ENCODE measurements at places on chromosomes 1 and 21.

DNA sequence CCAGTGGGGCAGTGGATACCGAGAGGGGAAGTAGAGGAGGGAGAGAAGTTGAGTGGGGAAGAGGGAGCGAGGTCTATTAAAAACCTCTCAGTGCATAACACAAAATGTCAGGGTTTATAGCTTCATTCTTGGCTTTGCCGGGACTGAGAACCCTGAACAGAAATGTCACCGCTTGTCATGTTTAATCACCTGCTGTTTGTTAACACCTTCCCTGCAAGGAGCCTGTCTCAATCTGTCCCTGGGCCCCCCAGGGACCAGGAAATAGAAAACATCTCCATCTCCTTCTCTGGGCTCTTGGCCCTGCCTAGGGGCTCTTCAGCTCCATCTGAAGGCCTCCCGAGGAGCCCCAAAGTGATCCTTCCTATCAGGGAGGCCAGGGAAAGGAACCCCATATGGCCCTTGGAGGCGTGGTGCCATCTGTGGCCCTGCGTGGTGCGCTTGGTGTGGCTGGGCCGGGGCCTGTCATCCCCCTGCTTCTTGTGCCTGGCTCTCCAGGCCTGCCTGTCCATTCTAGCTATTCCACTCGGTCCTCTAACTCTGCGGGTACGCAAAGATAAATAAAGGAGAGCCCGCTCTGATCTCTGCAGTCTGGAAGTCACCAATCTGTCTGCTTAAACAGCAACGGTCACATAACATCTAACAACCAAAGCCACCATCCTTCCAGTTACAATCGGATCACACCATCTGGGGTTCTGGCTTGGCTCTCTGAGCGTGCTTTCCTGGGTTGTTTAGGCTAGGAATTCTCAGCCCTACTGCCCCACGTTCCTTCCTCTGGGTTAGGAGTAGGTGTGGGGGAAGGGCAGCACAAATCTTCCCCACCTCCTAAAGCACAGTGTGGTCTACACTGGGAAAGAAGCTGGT lies 113.8 kb downstream of the CASZ1 start:
- no peak for DNase-seq

DNA sequence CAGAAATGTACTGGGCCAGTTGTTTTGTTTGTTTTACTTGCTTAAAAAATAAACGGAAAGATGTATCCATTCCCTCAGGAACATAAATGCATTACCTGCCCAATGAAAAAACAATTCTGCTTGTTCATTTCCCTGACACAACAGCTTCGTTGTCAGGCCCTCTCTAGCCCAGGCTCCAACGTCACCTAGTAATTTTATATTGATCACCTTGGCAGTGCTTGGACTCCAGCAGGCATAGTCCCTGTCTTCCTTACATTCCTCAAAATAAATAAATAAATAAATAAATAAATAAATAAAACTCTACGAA lies 1.2 kb downstream of the CEP170 start:
- DNase-seq, result no peak

- no peak for DNase-seq
These were observed 9.3 kb downstream of the SSU72 start for GRCh38 chr1:1565340-1565739.

DNA sequence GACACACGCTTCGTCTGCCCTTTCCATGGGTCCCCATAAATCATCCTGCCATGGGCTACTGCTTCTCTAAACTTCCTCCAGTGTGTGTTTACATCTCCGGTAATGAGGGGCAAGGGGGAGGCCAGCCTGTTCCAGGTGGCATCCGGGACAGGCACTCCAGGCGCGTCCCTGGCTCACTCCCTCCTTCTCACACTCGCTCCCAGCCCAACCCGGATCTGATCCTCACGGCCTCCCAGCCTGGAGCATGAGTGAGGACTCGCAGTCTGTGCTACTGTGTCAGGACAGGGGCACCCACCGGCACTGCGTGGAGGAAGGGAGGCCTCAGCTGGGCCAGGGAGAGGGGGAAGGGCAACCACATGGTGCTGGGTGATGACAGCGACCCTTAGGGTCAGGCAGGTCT lies 225.4 kb downstream of the TRABD2B start:
- DNase-seq, result no peak

- DNase-seq, result no peak
These were observed 101.4 kb downstream of the PBX1 start for GRCh38 chr1:164660412-164660772.

GRCh38 chr21:38819051-38819718 lies 13.5 kb downstream of the ETS2 start:
- DNase-seq, result no peak

- DNase-seq, result no peak
These were observed 47.0 kb upstream of the BCAR3 start for GRCh38 chr1:93728480-93729131.

GRCh38 chr1:118143831-118144230 lies 41.2 kb downstream of the SPAG17 start:
- DNase-seq, result no peak

GRCh38 chr1:222897527-222898190 lies 82.8 kb downstream of the DISP1 start:
- DNase-seq, result no peak

All from NCI-H1417 treated with DMSO at 0.1 percent for 48 hours (cell line).